ENCODE measurements at places on chromosomes 2 and 18.

- no peak for DNase-seq
Observed at GRCh38 chr2:202317080-202317857, 51.7 kb downstream of the NOP58 start.

- no peak for DNase-seq
Observed at GRCh38 chr2:44245083-44245861, 30.0 kb upstream of the SLC3A1 start.

- peak; percentile 6 for DNase-seq
Observed at GRCh38 chr2:198127627-198128026, 323.2 kb downstream of the PLCL1 start.

DNA sequence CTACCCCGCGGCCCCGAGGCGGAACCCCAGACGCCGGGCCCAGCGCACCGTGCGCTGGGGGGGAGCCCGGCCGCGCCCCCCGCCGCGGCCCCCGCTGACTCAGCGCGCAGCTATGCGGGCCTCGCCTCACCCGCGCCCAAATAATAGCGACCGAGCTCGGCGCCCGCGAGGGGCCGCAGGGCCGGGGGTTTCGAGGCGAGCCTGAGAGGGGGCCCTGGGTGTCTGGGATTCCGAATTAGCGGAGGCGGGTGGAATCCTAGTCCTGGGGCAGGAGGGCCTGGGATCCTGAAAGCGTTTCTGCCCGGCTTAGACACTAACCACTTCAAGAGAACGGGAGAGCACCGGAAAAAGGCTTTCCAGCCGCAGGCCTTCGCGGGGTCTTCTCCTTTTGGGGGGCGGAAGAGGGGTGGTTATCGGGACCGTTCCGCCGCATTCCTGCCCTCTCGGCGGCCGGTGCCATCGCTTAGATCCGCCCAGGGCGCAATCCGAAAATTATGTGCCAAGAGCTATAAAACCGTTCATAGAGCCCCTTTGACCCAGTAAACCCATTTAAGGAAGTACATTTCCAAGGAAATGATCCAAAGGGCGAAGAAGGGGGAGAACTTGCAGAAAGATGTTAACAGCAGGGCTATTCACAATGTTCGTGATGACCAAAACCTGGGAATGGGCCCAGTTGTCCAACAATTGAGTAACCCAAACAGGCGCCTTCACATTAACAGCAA lies 681 bp upstream of the ROCK2 start:
- no peak for DNase-seq

- no peak for DNase-seq
Observed at GRCh38 chr2:73611867-73612266, 30.4 kb downstream of the NAT8 start.

DNA sequence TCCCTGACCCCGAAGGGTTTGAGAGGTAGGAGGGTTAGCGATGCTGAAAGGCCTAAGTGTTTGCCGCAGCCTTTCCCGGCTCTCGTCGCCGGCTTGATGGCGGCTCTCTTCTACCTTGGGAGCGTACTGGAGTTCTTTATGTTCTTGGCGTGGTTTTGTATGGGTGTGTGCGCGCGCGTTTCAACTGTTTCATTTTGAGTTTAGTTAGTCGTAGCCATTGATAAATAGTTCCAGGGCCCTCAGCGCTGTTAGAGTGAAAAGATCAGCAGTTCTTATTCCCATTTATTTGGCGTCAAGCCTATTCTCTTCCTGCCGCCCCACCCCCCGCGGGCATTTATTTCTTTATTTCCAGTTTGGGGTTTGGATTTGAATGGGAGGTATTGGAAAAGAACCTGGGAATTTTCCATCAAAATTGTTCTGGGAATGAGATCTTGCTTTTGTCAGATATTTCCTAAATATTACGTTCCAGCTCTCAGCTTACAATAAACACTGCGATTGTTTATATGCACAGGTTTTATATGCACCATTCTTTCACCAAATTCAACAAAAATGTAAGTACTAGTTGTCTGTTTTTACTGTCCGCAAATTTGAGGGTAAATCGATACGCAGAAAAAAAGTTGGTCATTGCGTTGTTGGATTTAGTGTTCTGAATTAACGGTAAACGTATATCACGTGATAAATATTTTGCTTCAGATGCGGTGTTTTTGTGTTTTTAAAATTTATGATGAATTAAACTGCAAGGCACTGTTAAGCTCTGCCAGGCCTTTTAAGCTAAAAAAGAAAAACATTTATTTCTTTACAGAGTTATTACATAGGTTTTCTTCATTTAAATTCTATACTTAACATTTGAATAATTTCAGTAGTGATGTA lies 954 bp downstream of the CCNT2 start:
- no peak for DNase-seq

- DNase-seq, result no peak
Observed at GRCh38 chr18:4230450-4231168, 224.5 kb downstream of the DLGAP1 start.

DNA sequence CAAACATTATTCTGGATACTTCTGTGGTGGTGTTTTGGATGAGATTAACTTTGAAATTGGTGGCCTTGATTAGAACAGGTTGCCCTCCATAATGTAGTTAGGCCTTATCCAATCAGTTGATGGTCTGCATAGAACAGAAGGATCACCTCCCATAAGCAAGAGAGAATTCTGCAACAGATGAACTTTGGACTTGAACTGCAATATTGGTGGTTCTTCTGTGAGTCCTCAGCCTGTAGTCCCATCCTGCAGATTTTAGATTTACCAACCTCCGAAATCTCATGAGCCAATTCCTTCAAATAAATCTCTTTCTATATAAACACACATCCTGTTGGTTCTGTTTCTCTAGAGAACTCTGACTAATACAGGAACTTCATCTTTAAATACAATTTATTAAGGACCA lies 81.9 kb downstream of the IRS1 start:
- DNase-seq, result no peak

DNA sequence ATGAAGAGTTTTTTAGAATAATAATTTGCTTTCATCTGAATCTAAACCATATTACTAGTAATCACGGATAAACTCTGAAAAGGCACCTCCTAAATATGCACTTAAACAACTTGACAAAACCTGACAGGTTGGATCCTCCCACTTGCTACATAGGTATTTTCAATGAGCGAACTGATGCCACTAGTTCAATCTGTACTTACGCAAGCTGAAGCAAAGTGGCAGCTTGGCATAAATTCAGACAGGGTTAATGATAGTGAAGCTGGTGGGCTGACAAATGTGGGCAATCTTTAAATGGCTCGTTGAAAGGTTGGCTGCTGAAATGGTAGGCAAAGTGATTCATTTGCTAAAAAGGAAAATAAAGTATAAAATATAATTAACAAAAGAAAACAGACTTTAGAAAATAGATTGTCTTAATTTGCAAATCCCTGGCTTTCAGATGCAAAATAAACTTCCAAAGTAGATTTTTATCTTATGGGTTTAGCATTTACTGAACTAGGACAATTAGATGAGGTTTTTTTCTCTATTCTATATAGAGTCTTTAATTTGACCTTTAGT lies 1713.5 kb upstream of the SLC39A10 start:
- DNase-seq, result no peak

DNA sequence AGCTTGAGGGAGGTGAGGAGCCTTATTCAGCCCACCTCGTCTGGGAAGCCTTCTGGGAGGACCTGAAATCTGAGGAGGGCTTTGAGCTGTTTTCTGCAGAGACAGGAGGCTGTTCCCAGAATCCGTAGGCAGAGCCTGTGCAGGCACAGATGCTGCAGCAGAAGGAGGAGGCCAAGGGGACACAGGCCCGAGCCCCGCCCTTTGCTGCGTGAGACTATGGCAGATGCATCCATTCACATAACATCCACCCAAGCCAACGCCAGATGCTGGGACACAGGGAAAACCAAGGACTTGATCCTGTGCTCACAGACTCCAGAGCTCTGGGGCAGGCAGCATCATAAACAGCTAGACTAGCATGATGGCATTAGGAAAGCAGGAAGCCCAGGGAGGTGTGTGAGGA lies 98.2 kb downstream of the KCNF1 start:
- no peak for DNase-seq

- DNase-seq, result no peak
Observed at GRCh38 chr2:14633061-14633460, 544 bp downstream of the LRATD1 start.

DNA sequence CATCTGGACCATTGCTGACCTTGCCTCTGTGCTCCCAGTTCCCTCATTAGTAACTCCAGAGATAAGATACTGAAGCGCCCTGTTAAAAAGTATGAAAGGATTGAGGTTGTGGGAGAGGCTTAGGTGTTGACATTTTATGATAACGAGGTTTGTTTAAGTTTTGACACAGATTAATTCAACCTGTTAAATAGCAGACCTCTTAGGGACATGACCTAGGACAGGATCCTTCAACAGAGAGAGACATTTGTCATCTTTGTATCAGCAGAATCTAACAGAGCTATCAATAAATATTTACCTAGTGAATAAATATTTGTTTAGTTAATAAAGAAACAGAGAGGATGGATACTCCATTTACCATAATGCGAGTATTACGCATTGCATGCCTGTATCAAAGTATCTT lies 99.5 kb downstream of the DCC start:
- DNase-seq, result no peak

DNA sequence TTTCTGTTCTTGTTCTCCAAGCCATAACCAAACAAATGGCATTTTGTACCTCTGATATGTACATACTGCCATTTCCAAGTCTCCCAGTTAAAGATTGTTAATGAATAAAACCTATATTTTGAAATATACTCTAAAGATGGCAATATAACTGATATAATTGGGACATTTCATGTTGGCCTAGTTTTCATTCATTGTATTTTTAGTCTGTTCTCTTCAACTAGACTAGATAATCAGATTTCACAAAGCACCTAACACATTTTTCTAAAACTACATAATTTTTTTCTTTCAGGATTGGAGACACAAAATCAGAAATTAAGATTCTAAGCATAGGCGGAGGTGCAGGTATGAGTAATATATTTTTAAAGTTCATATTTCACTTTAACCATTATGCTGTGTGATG lies 5.6 kb downstream of the HNMT start:
- no peak for DNase-seq

- no peak for DNase-seq
Observed at GRCh38 chr2:99998651-99999320, 143.6 kb downstream of the AFF3 start.

- no peak for DNase-seq
Observed at GRCh38 chr2:159755788-159756187, 42.2 kb downstream of the CD302 start.

GRCh38 chr18:79071503-79072210 lies 2.5 kb downstream of the ATP9B start:
- DNase-seq, result no peak

- no peak for DNase-seq
Observed at GRCh38 chr18:31821545-31822171, 61.0 kb upstream of the SLC25A52 start.

- DNase-seq, result no peak
Observed at GRCh38 chr18:62720766-62721613, 5.6 kb downstream of the PHLPP1 start.

DNA sequence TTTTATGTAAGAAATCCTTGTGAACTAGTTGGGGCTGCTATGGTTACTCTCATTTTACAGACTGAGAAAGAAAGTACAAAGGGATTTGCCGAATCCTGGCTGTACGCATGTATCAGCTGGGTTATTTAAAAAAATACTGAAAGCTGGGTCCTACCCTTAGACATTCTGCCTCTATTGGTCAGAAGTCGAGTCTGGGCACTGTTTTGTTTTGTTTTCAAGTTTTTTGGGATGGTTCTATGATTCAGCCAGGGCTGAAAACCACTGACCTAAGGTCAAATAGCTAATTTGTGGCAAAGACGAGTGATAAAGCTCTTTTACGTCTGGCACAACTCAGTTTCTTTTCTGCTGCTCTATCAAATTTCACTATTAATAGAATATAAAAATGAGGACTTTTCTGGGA lies 5.9 kb upstream of the SLC8A1 start:
- no peak for DNase-seq

GRCh38 chr2:98773169-98773568 lies 42.2 kb upstream of the MGAT4A start:
- no peak for DNase-seq

DNA sequence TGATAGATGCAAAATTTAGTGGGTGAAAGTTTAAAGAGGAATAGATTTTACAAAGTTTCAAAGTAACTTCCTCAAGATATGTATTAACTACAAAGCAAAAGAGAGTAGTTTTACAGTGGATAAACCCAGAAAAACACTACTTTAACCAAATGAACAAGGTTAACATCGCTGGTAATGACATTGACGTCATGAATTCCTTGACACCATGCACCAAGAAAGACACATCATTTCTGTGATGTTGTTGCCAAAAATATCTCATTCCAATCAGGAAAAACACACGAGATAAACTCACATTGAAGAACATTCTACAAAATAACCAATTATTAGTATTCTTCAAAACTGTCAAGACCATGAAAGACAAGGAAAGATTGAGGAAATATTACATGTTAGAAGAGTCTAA lies 605.6 kb upstream of the SETBP1 start:
- no peak for DNase-seq

GRCh38 chr2:127670055-127670956 lies 5.0 kb downstream of the LIMS2 start:
- no peak for DNase-seq

- no peak for DNase-seq
Observed at GRCh38 chr2:172571245-172571644, 15.4 kb downstream of the PDK1 start.

GRCh38 chr2:102335871-102336366 lies 19.7 kb upstream of the IL18R1 start:
- DNase-seq, result no peak

- no peak for DNase-seq
Observed at GRCh38 chr2:216206821-216207220, 97.7 kb downstream of the XRCC5 start.

DNA sequence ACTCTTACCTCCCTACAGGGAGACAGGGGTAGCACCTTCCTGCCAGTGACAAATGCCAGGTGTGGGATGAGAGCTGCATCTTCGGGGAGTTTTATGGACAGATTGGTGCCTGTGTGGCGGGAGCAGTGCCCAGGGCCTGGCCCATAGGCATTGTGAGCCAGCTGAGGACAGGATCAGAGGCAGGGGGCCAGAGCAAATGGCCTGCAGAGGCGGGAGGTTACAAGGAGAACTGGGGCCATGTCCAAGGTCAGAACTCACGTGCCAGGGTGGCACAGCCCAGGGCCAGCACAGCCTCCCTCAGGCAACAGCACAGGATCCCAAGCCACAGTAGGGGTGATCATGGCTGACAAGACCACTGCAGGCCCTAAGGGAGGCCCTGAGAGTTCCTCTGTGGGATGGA lies 40.2 kb upstream of the MCFD2 start:
- no peak for DNase-seq

GRCh38 chr2:232075080-232075479 lies 113.6 kb downstream of the DIS3L2 start:
- DNase-seq, result no peak

- no peak for DNase-seq
Observed at GRCh38 chr2:122100756-122101155, 345.3 kb downstream of the TSN start.

DNA sequence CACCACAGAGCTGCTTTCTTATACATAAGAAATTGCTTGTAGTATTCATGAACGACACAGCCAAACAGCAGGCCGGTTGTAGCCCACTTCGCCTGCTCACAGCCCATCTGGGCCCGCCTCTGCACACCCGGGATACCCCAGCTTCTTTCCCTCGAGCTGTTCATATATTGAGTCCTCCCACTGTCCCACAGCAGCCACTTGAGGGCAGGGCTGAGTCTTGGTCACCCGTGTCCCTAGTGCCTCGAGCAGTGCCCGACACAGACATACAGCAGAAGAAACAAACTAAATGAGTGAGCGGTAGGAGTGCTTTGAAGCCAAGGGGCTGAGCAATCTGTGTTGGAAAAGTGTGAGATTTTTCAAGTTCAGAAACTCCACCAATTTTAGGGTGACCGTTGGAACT lies 251.4 kb downstream of the KLHL29 start:
- no peak for DNase-seq

All from GM06990 (cell line).